ENCODE measurements at places on chromosomes 16 and 17.

DNA sequence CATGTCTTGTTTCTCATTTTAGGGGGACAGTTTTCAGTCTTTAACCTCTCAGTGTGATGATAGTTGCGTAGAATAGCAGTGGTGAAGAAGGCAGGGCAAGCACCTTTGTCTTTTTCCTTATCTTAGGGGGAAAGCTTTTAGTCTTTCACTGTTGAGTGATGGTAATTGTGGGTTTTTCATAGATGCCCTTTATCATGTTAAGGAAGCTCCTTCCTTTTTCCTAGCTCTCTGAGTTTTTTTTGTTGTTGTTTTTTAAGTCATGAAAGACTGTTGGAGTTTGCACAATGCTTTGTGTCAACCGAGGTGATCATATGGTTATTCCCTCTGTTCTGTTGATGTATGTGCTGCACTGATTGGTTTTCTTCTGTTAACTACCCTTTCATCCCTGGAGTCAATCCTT, 15.7 kb downstream of the NOL11 start:
- H3K36me3 ChIP-seq = peaks cover 93% of the 10 kb centered on the region
- no peaks in the 10 kb centered on the region for H3K4me1 ChIP-seq
- H3K4me3 ChIP-seq = no peak overlapping the region
- H3K27me3 ChIP-seq = no peaks in the 10 kb centered on the region
- no peak overlapping the region for H3K27ac ChIP-seq

GRCh38 chr17:78669975-78670518, 92.9 kb upstream of the DNAH17 start:
- no peak for DNase-seq
- H3K27me3 ChIP-seq = no peaks in the 10 kb centered on the region
- H3K36me3 ChIP-seq = peaks cover 4% of the 10 kb centered on the region
- no peak overlapping the region for H3K27ac ChIP-seq
- H3K4me3 ChIP-seq = no peak overlapping the region

GRCh38 chr16:52552643-52553042, 5.7 kb upstream of the TOX3 start:
- H3K27ac ChIP-seq = peak overlapping the region; percentile 7
- H3K4me1 ChIP-seq = peaks cover 12% of the 10 kb centered on the region

- H3K27me3 ChIP-seq = peaks cover 5% of the 10 kb centered on the region
- peak; percentile 34 for DNase-seq
- no peaks in the 10 kb centered on the region for H3K4me1 ChIP-seq
- no peak overlapping the region for H3K4me3 ChIP-seq
Observed at GRCh38 chr16:57483725-57484514, 2.4 kb downstream of the DOK4 start.

DNA sequence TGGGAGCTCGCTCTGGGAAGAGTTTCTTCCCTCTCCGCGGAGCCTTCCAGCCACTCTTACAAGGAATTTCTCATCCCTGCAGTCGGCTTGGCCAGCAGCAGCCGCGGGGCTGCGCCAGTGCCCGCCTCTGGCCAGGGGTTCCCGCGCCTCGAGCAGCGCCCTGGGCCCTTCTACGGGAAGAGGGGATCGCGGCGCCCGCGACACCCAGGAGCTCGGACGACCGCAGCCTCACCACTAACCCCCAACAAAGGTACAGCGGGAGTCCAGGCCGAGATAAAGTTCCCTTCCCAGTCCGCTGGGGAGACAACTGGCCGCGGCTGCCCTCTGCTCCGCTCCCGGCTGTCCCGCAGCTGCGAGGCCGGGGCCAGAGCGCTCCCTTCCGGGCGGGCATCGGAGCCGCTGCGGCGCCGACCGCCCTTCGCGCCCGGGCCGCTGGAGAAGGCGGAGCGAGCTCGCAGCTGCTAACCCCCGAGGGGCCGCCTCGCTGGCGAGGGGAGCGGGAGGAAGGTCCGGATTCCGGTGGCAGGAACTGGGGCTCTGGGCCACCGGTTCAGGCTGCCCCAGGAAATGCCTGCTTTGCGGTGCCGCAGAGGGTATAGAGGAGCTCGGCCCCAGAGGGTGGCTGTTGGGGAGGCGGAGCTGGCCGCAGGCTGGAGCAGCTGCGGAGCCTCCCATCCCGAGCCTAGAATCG, 3.6 kb upstream of the HS3ST3B1 start:
- H3K27me3 ChIP-seq = peaks cover 68% of the 10 kb centered on the region
- peak overlapping the region; percentile 74 for H3K4me3 ChIP-seq
- no peaks in the 10 kb centered on the region for H3K36me3 ChIP-seq
- peak; percentile 92 for DNase-seq
- H3K4me1 ChIP-seq = no peaks in the 10 kb centered on the region

- DNase-seq = no peak
- H3K4me1 ChIP-seq = no peaks in the 10 kb centered on the region
- H3K36me3 ChIP-seq = no peaks in the 10 kb centered on the region
Observed at GRCh38 chr16:50974438-50975036, 176.5 kb downstream of the SALL1 start.

DNA sequence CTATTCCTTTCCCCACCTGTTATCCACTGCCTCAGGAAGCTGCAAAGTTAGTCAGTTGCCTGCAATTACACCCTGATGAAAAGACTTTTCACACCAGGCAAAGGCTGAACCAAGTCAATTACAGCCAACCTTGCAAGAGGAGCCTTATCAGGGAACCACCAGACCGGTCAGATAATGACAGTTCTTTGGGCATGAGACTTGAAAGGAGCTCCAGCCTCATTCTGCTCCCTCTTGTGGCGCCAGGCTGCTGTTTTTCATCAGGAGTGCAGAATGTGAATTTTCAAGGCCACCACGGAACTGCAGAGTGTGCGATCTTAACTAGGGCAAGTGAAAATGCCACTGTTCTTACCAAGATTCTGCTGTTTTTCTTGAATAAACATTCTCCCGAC, 22.5 kb downstream of the DNAI2 start:
- H3K36me3 ChIP-seq = no peaks in the 10 kb centered on the region
- no peak overlapping the region for H3K27ac ChIP-seq
- H3K4me1 ChIP-seq = no peaks in the 10 kb centered on the region

- no peaks in the 10 kb centered on the region for H3K4me1 ChIP-seq
- no peak overlapping the region for H3K4me3 ChIP-seq
- H3K27me3 ChIP-seq = no peaks in the 10 kb centered on the region
- no peaks in the 10 kb centered on the region for H3K36me3 ChIP-seq
- H3K27ac ChIP-seq = no peak overlapping the region
Observed at GRCh38 chr16:58276346-58276951, 18.4 kb downstream of the PRSS54 start.

DNA sequence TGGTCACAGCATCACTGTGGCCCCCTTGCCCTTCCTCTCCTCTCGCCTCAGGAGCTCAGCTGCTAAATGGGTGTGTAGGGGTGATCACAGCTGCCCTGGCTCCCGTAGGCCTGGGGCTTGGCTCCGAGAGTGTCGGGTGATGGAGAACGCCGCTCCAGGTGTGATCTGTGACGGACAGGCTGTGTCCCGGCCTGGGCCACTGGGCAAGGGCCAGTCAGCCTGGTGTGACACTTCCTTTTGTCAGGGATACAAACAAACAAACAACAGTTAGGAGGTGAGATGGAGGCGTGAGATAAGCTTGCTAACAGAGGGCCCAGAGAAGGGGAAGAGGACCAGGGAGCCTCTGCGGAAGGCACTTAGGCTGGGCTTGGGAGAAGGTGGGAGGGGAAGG, 2.0 kb downstream of the ADGRG1 start:
- H3K27ac ChIP-seq = no peak overlapping the region
- H3K4me3 ChIP-seq = no peak overlapping the region
- no peaks in the 10 kb centered on the region for H3K36me3 ChIP-seq
- peak; percentile 89 for DNase-seq
- no peaks in the 10 kb centered on the region for H3K27me3 ChIP-seq

GRCh38 chr17:7553356-7553755, 4.5 kb downstream of the TNFSF12 start:
- H3K27me3 ChIP-seq = no peaks in the 10 kb centered on the region
- DNase-seq = no peak
- H3K4me1 ChIP-seq = no peaks in the 10 kb centered on the region
- no peak overlapping the region for H3K27ac ChIP-seq

GRCh38 chr17:9204637-9205329, 183.5 kb downstream of the NTN1 start:
- H3K36me3 ChIP-seq = peaks cover 22% of the 10 kb centered on the region
- H3K27me3 ChIP-seq = no peaks in the 10 kb centered on the region
- no peak overlapping the region for H3K27ac ChIP-seq
- H3K4me1 ChIP-seq = peaks cover 11% of the 10 kb centered on the region
- DNase-seq = no peak

GRCh38 chr16:71883168-71883848, 674 bp downstream of the ZNF821 start:
- H3K4me1 ChIP-seq = no peaks in the 10 kb centered on the region
- H3K27ac ChIP-seq = peak overlapping the region; percentile 95
- H3K36me3 ChIP-seq = peaks cover 33% of the 10 kb centered on the region
- peak overlapping the region; percentile 91 for H3K4me3 ChIP-seq

DNA sequence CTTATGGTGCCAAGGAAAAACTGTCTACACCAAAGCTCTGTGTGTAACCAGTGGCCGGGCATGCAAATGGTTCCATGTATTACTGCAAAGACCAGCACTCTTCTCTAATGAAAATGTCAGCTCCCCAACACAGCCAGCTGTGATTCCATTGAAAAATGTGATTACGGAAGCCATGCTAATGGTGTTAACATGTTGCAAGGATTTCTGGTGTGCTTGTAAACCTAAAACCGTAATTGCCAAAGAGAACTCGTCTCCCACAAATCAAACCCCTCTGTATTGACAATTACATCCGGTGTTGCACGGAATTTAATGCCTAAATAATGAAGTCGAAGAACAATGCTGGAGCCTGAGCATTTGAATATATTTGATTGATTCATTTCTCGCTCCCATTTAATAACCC, 351.7 kb downstream of the NPIPA8 start:
- H3K27me3 ChIP-seq = no peaks in the 10 kb centered on the region
- no peaks in the 10 kb centered on the region for H3K36me3 ChIP-seq
- H3K4me1 ChIP-seq = no peaks in the 10 kb centered on the region
- DNase-seq = no peak
- no peak overlapping the region for H3K4me3 ChIP-seq
